ENCODE measurements at places on chromosomes 3 and 15.
A peak's percentile ranks its signal among the peaks of the same experiment; 100 is the strongest.

DNA sequence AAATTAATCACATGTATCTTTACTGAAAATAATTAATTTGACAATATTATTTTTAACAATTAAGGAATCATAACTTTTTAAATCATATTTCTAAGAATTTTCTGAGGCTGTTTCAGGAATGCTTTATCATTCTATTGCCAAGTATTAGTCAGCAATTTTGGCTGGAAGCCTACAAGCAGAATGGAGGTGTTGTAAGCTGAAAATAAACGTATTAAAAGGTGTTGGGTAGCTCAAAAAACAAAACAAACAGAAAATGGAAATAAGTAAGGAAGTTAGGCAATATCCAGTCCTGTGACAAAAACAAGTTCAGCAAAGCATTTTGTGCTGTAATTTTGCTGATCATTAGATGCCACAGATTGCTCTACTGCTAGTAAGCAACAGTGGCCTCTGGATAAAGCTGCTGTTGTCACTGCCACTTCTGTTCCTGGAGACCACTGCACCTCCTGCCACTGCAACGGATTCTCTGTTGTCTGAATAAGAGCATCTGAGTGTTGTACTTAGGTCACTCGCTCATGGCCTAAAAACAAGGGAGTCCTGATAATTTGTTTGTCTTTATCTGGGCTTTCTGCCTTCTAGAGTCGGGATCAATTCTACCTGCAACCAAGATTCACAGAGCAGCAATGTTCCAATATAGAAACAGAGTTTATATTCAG, 63.5 kb upstream of the SLITRK3 start:
- peak; percentile 12 for DNase-seq

GRCh38 chr3:38603731-38604131, 45.8 kb downstream of the SCN5A start:
- no peak for DNase-seq

DNA sequence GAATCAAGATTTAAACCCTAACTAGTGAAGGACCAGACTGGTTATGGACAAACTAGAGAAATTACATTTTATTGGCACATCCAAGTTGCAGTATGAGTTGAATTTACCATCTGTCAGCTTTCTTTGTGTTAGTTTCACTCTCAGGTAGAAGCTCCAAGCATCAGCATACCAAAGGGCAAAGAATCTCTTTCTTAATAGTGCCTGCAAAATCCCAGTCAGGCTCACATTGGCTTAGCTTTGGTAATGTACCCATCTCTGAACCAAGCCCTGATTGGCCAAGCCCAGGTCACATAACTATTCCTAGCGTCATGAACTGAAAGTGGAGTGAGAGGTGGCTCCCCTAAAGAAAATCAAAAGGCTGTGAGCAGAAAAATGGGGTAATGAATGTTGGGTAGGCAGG, 66.9 kb downstream of the CCNL1 start:
- DNase-seq, result no peak

DNA sequence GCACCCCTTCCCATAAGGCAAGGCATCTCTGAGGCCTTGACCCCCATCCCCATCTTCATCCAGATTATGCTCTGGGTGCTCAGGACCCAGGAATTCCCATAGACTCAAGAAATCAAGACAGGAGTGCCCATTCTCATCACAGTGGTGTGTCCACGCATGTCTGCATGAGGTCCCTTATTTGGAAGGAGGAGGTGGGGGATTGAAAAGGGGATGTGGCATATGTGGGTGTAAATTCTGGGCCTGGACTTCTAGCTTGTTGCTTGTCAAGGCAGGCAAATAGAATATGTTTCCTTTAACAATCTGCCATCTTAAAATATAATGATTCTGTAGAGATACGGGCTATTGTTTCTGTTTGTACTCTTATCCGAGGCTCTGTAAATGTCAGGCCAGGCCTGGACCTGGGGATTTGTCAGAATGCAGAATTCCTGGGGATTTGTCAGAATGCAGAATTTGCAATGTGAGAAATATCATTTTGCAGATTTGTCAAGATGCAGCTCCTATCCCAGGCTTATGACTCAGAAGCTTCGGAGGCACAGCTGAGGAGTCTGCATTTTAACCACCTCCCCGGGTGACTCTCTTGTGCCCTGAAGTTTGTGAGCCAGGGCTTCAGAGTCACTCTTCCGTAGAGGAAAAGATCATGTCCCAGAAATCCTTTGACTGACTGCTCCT, 157.8 kb downstream of the SV2B start:
- no peak for DNase-seq
